ENCODE measurements at places on chromosomes 12 and 14.

- no peak for DNase-seq
Measured at GRCh38 chr14:35519986-35520385, 14.0 kb upstream of the INSM2 start.

DNA sequence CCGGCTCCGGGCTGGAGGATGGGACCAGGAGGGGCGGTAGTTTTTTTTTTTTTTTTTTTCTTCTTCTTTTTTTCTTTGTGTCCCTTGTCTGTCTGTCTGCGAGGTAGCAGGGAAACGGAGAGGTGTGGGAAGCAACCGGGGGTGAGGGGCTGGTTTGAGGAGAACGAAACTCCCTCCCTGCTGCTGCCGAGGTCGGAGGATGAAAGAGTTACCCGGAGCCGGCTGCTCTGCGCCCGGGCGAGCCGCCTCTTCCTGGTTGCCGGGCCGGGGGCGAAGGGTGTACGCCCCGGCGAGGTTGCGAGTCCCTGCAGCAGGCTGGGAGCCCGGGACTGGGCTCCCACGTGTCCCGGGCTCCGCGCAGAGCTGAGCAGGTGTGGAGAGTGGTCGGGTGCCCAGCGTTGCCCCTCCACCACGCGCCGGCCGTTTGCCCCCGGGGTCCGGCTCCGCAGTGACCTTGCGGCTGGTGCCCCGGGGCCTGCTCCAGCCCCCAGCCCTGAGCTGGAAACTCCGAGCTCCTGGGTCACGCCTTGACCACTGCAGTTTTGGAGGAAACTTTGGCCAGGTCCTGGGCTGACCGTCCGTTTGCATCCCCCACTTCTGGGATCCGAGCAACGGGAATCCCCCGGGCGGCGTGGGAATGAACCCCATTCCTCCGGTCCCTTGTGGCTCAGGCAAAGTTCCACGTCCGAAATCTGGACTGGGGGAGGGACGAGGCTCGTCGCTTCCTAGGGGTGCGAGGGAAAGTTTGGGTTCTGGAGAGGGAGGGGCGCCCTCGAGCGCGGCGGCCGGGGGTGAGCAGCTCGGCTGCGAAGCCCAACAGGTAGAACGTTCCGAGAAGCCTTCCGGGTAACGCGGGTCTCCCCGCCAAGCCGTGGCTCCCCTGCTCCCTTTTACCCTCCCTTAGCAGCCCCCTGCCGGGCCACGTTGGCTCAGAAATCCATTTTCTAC, 1.3 kb downstream of the CHST11 start:
- DNase-seq: peak; percentile 5

- no peak for DNase-seq
Measured at GRCh38 chr14:96442355-96442754, 50.4 kb downstream of the AK7 start.

GRCh38 chr12:111215881-111216280, 153.0 kb downstream of the PHETA1 start:
- DNase-seq: no peak

- no peak for DNase-seq
Measured at GRCh38 chr12:101828463-101829196, 2.1 kb downstream of the GNPTAB start.

- peak; percentile 64 for DNase-seq
Measured at GRCh38 chr12:6554168-6555017, 1.4 kb downstream of the IFFO1 start.

DNA sequence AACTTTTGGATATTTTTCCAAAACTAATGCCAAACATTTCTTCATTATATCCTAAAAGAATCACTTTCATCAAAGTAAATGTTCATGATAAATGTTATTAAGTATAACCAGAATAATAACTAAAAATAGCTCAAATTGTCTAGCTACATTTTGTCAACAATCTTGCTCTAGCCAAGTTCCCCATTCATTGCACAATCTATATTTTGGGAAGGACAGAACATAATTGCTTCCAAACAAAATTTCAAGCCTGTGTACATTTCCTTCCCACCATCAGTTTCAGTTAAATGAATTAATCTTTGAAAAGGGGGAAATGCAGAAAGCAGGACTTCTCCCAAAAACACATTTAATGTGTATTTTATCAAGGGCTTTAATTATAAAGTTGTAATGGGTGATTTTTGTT, 98.0 kb upstream of the PLEKHG7 start:
- DNase-seq: no peak

DNA sequence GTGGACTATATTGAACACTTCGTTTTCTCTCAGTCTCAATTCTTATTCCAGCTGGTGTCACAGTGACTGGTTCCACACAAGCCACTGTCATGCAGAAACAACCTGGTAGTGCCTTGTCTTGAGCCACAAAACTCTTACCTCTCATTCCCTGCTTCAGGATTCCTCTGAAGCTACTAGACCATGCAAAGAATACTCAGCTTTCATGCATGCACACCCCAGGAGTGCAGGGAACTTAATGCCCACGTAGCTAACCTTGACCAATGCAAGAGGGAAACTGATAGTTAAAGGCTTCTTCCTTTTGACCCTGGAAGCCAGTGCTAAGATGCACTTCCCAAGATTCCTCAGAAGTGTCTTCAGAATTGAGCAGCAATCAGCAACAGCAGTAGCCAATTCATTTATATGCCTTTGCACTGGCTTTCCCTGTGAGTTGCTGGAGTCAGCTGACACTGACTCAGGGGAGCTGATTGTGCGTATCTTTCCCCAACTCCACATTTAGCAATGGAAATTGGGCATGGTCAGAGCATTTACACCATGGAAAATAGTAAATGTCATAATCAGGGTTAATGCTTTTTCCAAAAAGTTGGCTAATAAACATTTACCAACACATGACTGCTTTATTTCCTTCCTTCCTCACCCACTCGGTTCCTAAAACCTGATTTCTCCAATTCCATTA, 113.6 kb upstream of the SLC35F4 start:
- DNase-seq: no peak

DNA sequence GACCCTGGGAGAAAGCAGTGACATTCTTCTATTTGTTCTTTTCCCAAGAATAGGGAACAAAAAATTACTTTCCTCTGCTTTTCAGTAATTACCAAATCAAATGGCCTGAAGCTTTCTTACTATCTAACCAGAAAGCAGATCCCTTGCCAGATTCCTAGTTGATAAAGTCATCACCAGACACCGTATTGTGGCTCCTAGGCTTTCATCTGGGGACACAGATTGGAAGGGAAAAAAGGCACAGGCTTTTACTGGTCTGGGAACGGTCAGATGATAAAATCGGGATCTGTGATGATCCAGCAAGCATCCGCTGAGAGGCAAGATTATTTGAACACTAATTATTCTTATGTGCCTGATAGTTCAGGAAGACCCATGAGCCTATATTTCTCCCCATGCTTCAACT, 79.1 kb upstream of the BCL2L14 start:
- DNase-seq: peak; percentile 40

DNA sequence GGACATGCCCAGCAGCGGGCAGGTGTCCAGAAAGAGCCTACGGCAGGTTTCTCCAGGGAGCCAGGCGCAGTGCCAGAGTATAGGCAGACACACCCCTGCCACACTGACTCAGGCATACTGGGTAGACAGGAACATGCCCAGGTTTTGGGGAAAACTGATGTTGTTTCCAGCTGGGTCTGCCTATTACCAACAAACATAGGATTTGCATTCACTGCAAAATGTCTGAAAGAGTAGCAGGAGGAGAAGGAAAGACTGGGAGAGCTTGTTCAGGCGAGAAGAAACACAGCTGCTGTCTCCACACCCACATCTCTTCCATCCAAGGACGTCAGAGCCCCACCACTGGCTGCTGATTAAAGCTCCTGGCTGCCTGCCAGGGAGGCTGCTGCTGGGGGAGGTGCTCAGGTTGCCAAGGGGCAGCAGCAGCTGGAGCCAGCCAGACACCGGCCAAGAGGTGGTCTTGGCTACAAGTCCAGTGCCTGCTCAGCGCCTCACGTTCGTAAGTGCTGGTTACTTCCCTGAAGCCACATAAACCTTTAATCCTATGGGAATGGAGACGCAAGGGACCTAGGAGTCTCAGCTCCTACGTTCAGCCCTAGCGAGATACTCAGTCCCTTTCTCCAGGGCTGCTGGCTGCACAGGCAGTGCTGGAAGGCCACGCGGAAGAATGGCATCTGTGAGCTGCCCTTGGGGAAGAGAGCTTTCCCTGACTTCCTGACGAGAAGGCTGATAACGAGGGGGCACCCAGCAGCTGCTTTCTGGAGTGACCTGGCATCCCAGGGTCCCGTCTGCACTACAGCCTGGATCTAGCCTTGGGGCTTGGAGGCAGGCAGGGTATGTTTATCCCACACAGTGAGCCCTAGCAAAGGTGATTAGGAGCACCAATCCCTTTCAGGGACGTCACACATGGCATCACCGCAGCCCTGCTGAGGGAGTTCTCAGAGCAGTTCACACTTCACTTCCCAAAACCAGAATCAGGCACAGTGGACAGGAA, 58.1 kb downstream of the PLEKHG3 start:
- peak; percentile 80 for DNase-seq

- DNase-seq: peak; percentile 40
Measured at GRCh38 chr14:21711360-21711961, 37.8 kb upstream of the OR4E1 start.

GRCh38 chr12:95859344-95859816, 628 bp downstream of the SNRPF start:
- peak; percentile 17 for DNase-seq

GRCh38 chr14:52351233-52352060, 37.3 kb downstream of the PTGER2 start:
- peak; percentile 81 for DNase-seq

GRCh38 chr14:94839348-94839747, 69.4 kb upstream of the GSC start:
- no peak for DNase-seq

- no peak for DNase-seq
Measured at GRCh38 chr12:67842124-67842523, 147.1 kb upstream of the IFNG-AS1 start.

GRCh38 chr14:93591506-93591905, 160.8 kb downstream of the UNC79 start:
- no peak for DNase-seq

- peak; percentile 64 for DNase-seq
Measured at GRCh38 chr12:52794479-52795331, 1.2 kb downstream of the KRT3 start.

DNA sequence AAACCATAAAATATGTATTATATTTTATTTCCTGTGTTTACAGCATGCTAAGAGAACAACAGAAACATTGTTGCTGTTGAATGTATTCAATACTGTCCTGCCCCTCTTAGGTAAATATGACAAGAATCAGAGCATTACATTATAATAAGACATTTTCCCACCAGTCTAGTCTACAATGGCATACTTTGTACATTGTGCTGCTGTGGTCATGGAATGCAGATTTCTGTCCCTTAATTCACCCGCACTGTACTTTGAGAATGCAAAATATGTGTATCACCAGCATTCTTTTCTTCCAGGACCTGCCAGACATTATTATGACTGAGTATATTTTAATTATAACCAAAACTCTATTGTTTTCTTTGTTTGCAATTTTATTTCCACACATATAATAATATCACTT, 16.5 kb upstream of the OR10AD1 start:
- peak; percentile 7 for DNase-seq

GRCh38 chr14:63286071-63286470, 32.7 kb downstream of the GPHB5 start:
- no peak for DNase-seq

GRCh38 chr12:48286665-48287064, 64.1 kb downstream of the ZNF641 start:
- no peak for DNase-seq

DNA sequence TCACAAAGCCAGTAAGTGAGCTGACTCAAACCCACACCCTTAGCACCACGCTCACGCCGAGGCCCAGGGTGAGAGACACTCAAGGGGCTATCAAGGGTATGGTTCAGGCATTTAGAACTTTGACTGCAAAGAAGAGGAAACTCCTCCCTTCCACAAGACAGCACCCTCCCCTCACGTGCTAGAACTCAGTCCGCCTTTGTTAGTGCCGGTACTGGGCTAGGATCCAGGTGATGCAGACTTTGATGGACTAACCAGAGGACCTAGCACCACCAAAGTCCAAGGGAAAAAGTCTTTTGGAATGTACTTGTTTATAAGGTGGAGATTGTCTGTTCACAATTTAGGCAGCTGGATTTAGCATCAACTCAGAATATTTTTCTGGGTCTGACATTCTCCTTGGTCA, 33.7 kb downstream of the VWF start:
- DNase-seq: peak; percentile 47

- DNase-seq: peak; percentile 44
Measured at GRCh38 chr12:67386869-67387565, 117.9 kb downstream of the CAND1 start.

DNA sequence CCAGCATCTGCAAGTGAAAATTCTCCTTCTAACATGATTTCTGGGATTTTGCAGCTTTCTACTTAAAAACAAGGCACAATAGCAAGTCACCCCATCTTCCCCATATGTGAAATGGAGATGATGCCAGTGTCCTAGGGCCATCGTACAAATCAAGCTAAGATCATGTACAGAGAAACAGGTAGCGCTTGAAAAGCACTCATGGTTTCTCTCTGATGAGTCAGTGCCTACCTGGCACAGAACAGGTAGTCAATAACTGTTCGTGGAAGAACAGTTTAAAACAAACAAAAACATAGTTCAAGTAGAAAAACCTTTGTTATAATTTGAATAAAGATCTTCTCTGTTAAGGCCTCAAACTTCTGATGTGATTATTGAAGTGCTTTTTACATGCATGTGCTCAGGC, 46.9 kb downstream of the RAD52 start:
- no peak for DNase-seq

DNA sequence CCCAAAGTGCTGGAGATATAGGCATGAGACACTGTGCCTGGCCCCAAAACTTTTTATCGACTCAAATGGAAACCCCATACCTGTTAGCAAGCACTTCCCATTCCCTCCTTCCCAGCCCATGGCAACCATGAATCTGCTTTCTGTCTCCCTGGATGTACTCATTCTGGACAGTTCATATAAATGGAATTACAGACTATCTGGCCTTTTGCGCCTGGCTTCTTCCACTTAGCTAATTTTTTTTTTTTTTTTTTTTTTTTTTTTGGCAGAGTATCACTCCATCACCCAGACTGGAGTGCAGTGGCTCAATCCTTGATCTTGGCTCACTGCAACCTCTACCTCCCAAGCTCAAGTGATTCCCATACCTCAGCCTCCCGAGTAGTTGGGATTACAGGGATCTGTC, 134.5 kb upstream of the MED13L start:
- DNase-seq: no peak

- no peak for DNase-seq
Measured at GRCh38 chr12:39010406-39010805, 105.0 kb upstream of the CPNE8 start.

DNA sequence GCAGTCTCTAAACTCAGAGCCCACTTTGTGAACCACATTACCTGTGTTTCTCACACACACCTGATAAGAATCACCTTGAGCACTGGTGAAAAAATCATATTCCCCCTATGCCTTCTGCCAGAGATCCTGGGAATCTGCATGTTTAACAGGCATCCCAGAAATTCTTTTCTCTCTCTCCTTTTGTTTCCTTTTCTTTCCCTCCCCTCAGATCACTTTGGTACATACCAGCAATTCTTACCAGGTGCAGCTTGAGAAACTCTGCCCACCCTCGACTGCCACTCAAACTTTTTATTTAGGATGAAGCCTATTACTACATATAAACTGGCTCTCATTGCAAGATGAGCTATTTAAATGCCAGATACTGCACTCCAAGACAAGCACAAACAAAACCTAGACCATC, 36.0 kb downstream of the HECTD4 start:
- DNase-seq: no peak

- no peak for DNase-seq
Measured at GRCh38 chr12:89984846-89985245, 276.2 kb upstream of the ATP2B1 start.
